Foreskin keratinocyte (primary cell): ENCODE measurements at places on chromosomes 12 and 14.

DNA sequence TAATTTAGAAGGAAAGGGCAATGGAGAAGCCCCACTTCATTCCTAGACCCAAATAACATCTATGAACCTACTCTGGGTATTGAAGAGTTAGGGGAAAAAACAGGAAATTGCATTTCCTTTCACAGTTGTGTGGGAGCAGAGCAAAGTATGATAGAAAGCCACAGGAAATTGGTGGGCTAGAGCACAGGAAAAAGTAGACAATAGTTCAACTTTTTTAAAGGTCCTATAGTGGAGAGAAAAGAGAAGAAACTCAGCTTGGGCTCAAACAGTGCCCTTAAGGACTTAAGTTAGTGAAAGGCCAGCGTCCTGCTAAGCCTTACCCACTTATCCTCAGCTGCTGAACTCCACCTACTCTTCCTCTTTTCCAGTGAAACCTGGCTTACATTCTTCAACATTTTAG, 258.1 kb downstream of the DPY19L2 start:
- DNase-seq: no peak

GRCh38 chr12:85016413-85016812, 19.7 kb downstream of the TSPAN19 start:
- peak; percentile 94 for DNase-seq

GRCh38 chr12:132831771-132832170, 3.1 kb upstream of the GOLGA3 start:
- DNase-seq: no peak

DNA sequence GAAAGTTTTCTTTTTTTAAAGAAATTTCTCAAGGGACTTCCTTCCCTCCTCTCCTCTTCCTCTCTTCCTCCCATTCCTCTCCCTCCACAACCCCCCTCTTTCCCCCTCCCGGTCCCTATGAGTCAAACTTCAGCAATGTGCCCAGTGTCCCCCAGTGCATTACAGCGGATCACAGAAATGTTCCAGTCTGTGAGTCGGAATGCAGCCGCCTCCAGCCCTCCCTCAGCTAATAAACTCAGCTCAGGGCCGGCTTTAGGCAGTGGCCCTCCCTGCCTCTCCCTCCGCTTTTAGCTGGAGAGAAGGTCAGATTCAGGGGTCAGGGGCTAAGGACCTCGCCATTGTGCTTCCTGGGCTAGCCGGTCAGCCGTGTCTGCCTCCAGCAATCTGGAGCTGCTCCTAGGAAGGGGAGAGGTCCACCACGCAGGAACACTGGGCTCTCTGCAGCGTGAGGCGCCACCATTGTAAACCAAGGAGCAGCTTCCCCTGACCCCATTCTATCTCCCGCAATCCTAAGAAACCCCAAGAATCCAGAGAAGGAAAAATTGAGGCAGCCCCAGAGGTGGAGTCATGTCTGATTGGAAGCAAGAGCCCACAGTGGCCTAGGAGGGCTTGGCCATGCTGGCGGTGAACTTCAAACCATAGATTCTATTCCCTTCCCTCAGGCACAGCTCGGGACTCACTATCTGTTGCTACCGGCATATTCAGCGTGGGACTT, 1.1 kb upstream of the HDAC7 start:
- peak; percentile 91 for DNase-seq

GRCh38 chr14:26398616-26399015, 199.2 kb downstream of the NOVA1 start:
- no peak for DNase-seq

GRCh38 chr12:10122689-10123088, 7.3 kb downstream of the CLEC7A start:
- DNase-seq: no peak

- no peak for DNase-seq
Observed at GRCh38 chr14:87679866-87680265, 313.1 kb downstream of the GALC start.

DNA sequence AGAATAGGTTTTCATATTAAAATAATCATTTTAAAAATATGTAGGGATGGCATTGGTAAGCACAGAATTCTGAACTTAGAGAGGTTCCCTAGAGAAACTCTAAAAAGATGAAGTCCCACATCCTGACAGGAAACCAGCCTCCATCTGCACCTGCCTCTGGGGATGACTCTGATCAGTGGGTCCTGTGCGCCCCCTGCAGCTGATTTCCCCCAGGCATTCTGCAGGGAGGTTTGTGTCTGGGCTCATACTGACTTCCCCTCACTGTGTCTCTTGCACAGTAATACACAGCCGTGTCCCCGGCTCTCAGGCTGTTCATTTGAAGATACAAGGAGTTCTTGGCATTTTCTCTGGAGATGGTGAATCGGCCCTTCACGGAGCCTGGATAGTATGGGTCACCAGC, 602.9 kb downstream of the TMEM121 start:
- no peak for DNase-seq

DNA sequence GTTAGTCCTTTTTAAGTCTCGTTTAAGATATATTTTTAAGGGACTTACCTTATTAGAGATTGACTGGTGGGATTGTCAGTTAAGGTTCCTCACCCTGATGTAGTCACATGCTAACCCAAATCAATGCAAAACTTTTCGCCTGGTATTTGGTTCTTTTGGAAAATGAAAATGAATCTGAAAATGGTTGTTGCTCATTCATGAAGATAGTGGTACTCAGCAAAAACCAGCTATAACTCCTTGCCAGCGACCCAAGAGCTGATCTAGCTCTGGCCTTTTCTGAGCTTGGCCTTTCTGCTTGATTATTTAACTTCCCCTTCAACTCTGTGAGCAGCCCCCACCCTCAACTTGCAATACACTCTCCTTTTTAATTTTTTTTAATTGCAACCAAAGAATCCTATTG, 85.0 kb upstream of the GTF2A1 start:
- no peak for DNase-seq

DNA sequence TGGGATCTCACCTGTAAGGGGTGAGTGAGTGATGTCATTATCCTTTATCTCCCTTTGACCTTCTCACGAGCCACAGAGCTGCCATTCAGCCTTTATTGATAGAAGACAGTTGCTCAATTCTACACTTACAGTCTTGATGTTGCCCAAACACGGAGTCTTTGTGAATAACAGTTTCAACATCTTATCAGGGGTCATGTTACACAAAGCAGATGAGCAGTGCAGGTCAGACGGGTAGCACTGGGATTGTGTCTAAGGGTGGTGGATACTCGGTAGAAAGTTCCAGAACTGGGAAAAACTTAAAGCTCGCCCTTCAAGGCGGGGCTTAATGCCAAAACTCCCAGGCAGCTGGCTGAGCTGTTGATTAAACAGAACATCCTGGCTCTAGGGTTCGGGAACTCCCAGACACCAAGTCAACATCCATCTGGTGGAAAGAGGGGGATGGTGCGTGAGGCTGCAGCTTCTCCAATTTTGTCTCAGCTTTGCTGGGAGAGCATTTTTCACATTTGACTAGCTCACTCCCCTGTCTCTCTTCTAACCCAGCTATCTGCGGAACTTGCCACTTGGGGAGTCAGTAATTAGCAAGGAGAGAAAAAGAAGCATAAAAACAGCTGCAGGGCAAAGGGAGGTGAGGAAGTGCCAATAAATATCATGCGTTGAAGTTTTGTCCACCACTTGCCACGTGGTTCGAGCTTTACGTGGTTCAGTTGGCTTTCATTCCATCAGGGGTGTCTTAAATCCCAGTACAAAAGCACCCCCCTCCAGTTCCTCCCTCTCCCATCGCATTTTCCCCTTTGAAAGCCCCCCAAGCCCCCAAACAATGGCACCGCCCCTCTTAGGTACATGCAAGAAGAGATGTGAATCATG, 31.0 kb downstream of the FOXN4 start:
- no peak for DNase-seq

DNA sequence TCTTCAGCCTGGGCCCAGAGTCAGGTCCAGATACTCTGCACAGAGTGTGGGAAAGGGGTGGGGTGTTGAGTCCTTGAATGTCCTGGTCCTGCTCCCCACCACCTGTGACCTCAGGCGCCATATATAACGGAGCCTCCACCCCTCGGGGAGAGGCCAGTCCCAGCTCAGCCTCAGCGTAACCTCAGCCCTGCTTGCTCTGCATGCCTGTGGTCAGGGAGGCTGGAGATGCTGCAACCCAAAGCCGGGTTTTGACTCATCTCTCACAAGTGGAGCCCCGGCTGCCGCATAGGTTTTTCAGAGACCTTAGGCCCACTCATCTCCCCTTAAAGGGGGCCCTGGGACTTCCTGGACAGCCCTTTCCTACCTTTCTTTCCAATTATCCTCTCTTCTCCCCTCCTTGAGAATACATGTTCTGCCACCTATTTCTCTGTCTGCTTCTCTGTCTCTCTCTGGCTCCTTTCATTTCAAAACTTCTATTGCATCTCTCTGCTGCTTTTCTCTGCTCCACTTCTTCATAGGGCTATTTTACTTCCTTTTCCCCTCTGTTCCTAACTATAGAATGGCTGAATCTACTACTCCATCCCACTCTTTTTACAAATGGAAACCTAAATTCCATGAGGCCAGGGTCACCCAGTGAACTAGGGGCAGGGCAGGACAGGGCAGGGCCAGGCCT, 1.2 kb downstream of the ITGB7 start:
- DNase-seq: peak; percentile 58

DNA sequence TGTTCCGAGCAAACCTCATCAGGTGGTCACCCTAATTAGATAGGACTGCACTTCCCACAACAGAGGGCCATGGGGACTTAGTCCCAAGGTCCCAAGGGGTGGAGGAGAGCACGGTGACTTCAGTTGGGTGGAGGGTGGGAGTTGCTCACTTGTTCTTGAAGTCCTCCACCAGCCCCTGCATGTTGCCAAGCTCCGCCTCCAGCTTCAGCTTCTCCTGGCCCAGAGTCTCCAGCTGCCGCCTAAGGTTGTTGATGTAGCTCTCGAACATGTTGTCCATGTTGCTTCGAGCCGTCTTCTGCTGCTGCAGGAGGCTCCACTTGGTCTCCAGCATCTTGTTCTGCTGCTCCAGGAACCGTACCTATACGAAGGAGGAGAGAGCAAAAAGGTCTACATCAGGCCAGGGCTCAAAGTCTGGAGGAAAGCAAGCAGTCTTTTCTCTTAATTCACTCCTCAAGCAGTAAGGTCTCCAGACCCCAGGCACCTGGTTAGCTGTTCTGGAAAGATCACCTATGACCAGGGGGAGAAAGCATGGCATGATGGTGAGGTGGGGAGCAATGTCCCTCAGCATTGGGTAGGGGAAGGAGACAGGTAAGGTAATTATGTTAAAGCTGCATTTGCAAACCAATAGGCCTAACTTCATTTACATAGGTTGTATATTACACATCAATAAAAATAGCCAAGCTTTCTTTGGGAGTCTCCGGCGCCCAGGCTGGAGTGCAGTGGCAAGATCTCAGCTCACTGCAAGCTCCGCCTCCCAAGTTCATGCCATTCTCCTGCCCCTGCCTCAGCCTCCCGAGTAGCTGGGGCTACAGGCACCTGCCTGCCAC, 2.9 kb downstream of the KRT8 start:
- DNase-seq: no peak

DNA sequence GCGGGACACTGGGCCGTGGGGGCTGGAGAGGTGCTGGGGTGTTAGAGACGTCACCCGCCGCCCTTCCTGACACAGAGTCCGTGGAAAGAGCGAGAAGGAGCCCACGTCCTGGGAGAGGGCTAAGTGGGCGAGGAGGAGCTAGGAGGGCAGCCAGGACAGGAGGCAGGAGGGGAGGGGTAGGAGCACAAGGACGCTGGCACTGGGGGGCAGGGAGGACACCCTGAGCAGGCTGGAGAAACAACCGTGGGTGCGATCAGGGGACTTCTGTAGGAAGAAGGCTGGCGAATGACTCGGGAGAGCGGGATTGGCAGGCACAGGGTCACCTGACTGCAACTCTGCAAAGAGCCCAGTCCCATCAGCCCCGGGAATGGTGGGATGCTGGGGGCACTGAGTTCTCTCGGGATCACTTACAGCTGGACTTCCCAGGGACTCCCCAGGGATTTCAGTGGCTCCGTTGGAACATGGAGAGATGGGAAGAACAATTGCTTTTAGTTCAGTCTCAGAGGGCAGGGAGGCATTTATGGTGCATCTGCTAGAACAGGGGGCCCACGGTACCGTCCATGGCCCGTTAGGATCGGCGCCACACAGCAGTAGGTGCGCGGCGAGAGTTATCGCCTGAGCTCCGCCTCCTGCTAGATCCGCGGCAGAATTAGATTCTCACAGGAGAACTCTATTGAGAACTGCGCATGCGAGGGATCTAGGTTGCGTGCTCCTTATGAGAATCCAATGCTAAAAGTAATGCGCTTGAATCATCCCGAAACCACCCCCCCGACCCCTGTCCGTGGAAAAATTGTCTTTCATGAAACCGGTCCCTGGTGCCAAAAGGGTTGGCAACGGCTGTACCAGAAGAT, 24.3 kb downstream of the UBR7 start:
- DNase-seq: no peak

- DNase-seq: peak; percentile 71
Observed at GRCh38 chr14:67943947-67944346, 124.4 kb downstream of the RAD51B start.

DNA sequence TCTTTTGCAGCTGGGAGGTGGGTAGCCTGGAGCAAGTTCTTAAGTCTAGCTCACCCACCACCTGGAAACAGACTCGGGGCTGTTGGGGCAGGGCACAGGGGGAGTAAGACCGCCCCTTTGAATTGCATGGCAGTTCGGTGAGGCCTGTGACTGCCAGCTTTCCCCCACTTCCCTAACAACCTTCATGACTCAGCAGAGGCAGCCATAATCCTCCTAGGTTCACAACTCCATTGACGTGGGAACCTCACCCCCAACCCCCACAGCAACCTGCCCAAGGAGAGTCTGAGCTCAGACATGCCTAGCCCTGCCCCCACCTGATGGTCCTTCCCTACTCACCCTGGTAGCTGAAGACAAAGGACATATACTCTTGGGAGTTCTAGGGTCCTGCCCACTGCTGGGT, 87.4 kb downstream of the NELL2 start:
- DNase-seq: no peak

GRCh38 chr12:92943482-92944250, 14.6 kb upstream of the EEA1 start:
- no peak for DNase-seq

- DNase-seq: no peak
Observed at GRCh38 chr14:101069228-101069549, 165.7 kb upstream of the RTL1 start.

- DNase-seq: no peak
Observed at GRCh38 chr14:82180139-82180538, 646.5 kb upstream of the SEL1L start.

DNA sequence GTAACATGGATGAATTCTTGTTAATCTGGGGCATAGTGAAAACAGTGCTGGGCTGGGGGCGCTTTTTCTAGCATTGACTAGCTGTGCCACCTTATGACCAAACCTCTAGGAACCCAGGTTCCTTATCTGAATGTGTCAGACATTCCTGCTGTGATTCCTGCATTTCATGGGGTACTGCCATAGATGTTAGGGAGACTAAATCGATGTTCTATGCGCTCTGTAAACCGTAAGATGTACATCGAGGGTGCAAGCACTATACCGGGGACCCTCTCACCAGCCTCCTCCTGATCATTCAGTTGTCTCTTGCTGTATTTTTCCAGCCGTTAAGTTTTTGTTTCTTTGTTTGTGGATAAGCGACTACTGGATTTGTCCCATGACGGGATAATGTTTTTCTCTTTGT, 170.9 kb upstream of the PARP11 start:
- DNase-seq: no peak

- no peak for DNase-seq
Observed at GRCh38 chr12:29216266-29216665, 67.2 kb downstream of the FAR2 start.

- no peak for DNase-seq
Observed at GRCh38 chr14:22518073-22518472, 71.0 kb downstream of the DAD1 start.

GRCh38 chr12:9084417-9084816, 31.3 kb downstream of the A2M start:
- no peak for DNase-seq

- DNase-seq: no peak
Observed at GRCh38 chr12:3114671-3115070, 37.5 kb downstream of the TSPAN9 start.

- DNase-seq: no peak
Observed at GRCh38 chr14:29853272-29853671, 74.4 kb downstream of the PRKD1 start.
